ENCODE measurements at places on chromosomes 4 and X. TPM values are rescaled to one million over a fixed set of nuclear protein-coding genes. Genes with fewer than 3 reads are reported as not detected.

GRCh38 chr4:113476800-113477199 is 284.7 kb downstream of the CAMK2D start:
- DNase-seq, result peak; percentile 6

Gene MFAP3L
- 1.5 TPM for total RNA-seq

GRCh38 chr4:15118292-15118691 is 116.0 kb downstream of the CPEB2 start:
- DNase-seq, result no peak

GRCh38 chrX:129679901-129680300 is 25.1 kb upstream of the APLN start:
- no peak for DNase-seq

Gene CSAG3
- 2.2 TPM for total RNA-seq

Gene AKAP14
- total RNA-seq, result not detected

Gene C4orf33
- 2.2 TPM for total RNA-seq
